ENCODE measurements at places on chromosomes 16 and 17.

- no peak for DNase-seq
Measured at GRCh38 chr17:36816907-36817288, 120.4 kb upstream of the LHX1 start.

DNA sequence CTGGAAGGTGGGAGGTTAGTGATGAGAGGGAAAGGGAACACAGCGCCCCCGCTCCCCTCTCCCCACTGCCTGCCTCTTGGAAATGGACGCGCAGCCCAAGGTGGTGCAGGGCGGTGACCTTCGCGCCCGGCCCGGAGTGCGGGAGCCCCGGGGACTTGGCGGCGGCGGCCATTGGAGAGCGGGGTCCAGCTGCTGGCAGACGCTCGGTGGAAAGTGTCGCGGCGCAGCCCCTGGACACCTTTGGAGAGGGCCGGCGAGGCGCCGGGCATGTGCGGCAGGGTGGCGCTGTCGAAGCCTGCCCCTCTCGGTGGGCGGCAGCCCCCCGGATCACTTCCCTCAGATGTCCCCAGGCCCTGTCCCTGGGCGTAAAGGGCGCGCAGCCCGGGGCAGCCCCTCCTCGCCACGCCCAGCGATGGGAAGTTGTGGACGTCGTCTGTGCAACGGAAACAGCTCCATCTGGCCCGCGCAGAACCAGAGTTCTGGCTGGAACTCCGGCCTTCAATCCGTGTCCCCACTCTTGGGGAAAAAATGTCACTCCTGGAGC is 16.7 kb downstream of the SALL1 start:
- no peak for DNase-seq

- no peak for DNase-seq
Measured at GRCh38 chr17:71975331-71975801, 145.5 kb upstream of the SOX9 start.

- no peak for DNase-seq
Measured at GRCh38 chr17:34206569-34206968, 48.5 kb upstream of the CCL2 start.

GRCh38 chr16:4539716-4540284 is 1.2 kb upstream of the CDIP1 start:
- no peak for DNase-seq

GRCh38 chr17:50637829-50638605 is 3.3 kb downstream of the ABCC3 start:
- DNase-seq: no peak

DNA sequence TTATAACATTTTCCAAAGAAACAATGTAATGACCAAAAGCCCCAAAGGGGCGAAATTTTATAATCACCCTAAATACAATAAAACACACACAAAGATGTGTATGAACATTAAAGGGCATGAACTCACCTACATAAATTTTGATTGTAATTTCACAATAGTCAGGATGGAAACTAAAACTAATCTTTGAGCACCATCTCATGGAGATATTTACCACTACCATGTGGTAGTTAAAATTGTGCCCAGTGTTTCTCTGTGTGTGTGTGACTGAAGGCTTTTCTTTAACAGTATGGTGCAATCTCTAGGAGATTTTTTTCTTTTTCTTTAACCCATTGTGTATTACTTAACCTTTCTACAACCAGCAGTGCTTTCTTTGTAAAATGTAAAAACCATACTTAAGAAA is 19.7 kb upstream of the MEIOC start:
- DNase-seq: no peak

GRCh38 chr16:30458561-30459394 is 13.1 kb upstream of the SEPHS2 start:
- peak; percentile 72 for DNase-seq

DNA sequence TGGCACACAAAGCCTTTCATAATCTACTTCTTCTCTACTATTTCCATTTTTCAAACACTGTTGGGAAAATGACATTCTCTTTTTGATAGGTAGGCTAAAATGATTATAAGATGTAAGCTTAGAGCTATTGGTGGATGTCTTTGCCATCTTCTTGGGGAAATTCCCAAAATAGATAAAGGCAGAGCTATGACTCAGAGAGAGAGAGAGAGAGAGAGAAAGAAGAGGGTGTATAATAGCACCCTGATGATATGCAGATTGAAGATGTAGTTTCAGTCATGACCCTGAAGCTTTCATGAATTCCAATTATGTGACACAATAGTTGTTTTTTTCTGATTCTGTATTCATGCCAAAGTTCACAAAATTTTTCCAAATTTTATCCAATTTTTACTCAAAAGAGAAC is 529.1 kb downstream of the HS3ST4 start:
- no peak for DNase-seq

DNA sequence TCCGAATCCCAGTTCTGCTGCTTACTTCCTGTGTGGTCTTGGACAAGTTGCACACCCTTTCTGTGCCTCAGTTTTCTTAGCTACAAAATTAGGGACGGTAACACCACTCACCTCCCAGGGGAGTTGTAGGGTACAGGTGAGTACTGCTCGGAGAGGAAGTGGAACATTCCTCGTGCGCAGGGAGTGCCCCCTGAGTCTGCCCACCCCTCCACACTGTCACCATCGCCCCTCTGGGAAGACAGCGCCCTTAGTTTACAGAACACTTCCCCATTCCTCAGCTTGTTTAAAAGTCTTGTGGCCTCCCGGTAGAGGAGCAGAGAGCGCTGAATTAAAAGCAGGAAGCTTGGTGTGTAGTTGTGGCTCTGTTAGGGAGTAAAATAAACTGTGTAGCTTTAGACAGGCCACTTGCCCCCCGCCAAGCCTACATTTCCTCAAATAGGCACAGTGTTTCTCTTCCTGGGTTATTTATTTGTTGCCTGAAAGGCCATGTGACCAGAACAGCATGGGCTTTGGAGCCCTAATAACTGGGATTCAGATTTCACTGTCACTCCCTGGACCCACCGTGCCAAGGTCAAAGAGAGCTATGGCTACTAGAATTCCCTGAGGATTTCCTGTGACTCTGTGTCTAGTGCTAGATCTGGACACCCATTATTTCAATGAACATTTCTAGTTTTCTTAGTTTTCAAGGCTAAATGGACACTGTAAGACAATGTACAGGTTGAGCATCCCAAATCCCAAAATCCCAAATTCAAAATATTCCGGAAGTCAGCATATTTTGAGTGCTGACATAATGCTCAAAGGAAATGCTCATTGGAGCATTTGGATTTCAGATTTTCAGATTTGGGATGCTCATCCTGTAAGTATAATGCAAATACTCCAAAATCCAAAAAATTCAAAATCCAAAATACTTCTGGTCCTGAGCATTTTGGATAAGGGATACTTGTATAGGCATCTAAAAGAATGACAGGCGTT is 372.5 kb downstream of the SNX29 start:
- no peak for DNase-seq
